ENCODE measurements at places on chromosomes 1 and 21.

- DNase-seq, result no peak
Observed at GRCh38 chr1:86410879-86411278, 13.1 kb upstream of the CLCA2 start.

- peak; percentile 70 for DNase-seq
Observed at GRCh38 chr1:206117151-206117948, at the start of gene AVPR1B. Gene AVPR1B, minus strand, starts transcription at chr1:206117388. Its CDS starts 498 bp downstream, at chr1:206116890.

GRCh38 chr1:203093754-203094410, 8.1 kb upstream of the MYOG start:
- DNase-seq, result no peak

- DNase-seq, result no peak
Observed at GRCh38 chr21:44548922-44549321, 2.4 kb downstream of the KRTAP10-2 start.

- DNase-seq, result no peak
Observed at GRCh38 chr1:85134583-85135391, 66.0 kb downstream of the SYDE2 start.

GRCh38 chr1:54277451-54278341, 77.7 kb downstream of the MRPL37 start:
- DNase-seq, result no peak

DNA sequence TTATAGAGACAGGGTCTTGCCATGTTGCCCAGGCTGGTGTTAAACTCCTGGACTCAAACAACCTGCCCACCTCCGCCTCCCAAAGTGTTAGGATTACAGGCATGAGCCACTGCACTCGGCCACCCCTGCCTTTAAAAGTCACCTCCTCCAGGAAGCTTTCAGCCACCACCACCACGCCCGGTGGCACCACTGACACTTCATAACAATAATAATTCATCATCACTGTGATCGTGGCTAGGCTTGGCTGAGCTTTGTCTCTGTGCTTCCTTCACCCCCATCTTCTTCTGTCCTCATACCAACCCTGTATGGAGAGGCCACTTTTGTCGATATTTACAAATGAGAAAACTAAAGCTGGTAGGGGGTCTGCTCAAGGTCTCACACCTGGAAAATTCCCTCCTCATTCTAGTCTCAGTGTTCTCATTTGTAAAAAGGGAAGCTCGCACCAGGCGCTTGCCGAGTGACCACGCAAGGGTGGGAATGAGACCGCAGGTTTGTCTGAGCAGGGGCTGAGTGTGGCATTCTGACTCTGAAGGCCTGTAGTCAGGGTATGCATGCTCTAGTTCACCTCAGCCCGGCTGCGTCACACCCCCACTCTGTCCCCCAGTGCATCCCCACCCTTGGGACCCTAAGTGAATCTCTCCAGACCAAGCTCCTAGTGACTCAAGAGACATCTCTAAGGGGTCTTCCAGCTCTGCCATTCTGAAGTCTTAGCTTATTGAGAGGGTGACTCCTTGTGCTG, 12.9 kb upstream of the EPHA2 start:
- no peak for DNase-seq

- DNase-seq, result no peak
Observed at GRCh38 chr1:31432592-31433395, 19.8 kb downstream of the SERINC2 start.

- DNase-seq, result peak; percentile 83
Observed at GRCh38 chr1:209627732-209628196, 24.5 kb downstream of the LAMB3 start.

DNA sequence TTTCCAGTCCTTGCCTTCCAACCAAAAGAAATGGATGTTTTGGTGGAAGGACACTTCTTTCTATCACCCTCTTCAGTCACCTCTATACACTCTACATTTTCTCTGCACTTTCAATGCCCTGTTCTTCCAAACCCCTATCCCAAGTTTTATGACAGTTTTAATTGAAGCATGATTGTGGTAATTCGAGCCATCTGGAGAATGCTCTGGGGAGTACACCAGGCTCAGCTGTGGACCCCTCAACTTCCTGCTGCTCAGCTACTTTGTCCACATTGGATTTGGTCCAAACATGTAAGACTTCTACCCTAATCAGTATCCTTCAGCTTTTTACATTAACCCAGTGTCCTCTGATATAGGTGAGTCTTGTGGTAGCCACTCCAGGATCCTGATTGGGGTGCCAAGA, 129.6 kb downstream of the SYT2 start:
- DNase-seq, result no peak

GRCh38 chr1:70072231-70072751, 133.1 kb downstream of the LRRC40 start:
- DNase-seq, result no peak

GRCh38 chr1:6823793-6824192, 38.5 kb downstream of the CAMTA1 start:
- DNase-seq, result no peak

GRCh38 chr1:84298684-84299535, 2.6 kb upstream of the SAMD13 start:
- DNase-seq, result peak; percentile 70

GRCh38 chr1:161910604-161911003, 113.1 kb downstream of the OLFML2B start:
- no peak for DNase-seq

DNA sequence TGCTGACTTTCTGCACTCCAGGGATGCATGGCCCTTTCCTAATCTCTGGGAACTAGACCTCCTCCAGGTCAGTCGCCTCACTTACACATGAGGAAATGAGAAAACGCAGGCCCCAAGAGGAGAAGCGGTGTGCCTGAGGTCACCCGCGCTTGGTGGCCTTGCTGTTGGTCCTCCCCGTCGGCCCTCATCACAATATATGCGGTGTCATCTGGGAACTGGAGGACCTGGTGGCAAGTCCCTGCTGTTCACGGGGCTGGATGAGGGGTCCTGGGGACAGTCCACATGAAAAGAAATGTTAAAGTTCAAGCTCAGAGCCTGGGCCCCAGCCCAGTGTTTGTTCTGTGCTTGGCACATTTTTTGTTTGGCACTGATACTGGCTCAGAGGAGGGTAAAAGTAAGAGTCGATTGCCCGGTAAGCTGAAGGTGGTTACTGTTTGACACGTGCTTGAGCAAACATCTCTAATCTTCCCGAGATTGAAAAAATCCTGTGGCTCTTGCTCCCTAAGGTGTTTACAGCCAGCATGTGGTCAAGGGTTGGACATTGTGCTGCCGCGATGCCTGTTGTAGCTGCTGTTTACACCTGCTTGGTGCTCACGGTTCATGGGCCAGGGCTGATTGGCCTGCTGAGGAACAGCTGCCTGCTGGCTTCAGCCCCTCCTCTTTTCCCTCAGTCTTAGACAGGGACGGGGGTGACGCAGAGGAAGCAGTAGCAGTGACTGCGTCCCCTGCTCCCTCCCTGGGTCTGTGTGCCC, 5.2 kb downstream of the COQ8A start:
- no peak for DNase-seq

GRCh38 chr1:183636334-183636682, 725 bp upstream of the ARPC5 start:
- DNase-seq, result no peak

DNA sequence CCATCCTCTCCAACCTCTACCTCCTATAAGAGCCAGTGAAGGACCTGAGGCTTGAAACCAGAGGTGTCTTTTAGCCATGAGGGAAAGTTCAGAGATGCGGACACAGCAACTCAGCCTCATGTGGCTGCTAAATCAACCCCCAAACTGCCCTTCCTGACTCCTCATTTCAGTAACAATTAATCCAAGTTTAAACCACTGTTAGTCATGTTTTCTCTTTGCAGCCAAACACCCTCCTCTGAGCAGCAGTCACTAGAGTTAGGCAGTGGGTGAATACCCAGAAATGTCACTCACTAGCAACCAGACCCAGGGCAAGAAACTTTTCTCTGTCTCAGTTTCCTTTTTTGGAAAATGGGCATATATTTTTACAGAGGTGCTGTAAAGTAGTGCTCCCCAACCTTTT, 71.2 kb downstream of the KCNJ15 start:
- no peak for DNase-seq

- DNase-seq, result no peak
Observed at GRCh38 chr21:37904856-37905255, 11.4 kb downstream of the KCNJ6 start.
